ENCODE measurements at places on chromosomes 4 and X. TPM values are rescaled to one million over a fixed set of nuclear protein-coding genes. Genes with fewer than 3 reads are reported as not detected.

The NLGN3 gene
- total RNA-seq, result not detected

GRCh38 chrX:148229801-148230303 lies 248.7 kb downstream of the FMR1NB start:
- DNase-seq, result no peak

The PAGE5 gene
- total RNA-seq, result not detected

DNA sequence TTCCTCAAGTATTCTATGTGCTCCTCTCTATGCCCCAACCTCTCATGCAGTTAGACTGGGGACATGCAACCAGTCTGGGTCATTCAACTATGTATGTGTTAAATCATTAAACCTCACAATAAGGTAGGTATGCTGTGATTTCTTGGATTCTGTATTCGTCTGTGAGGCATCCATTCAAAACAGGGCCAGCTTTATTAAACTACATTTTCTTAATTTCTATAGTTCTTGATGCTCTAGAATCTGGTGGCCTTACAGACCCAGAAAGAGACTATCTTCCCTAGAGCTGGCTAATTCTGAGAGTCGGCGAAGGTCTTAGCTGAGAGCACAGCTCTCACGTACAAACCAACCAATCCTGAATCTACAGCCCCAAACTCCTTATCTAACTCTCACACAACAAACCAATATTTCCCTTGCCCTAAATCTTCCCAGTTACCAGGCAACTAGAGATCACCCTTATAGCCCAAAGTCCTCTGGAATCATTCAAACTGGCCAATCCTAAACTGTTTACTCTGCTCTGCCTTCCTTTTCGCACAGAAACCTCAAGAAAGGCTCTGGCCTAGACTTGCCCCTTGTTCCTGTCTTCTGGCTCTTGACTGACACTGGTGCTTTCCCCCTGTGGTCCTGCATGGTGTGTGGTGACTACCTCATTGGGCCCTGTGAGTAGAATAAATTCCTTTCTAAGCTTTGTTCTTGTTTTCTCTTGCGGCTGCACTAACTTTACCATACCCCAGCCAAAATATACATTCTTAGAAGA lies 203.5 kb upstream of the TET2 start:
- DNase-seq, result no peak

The DCAF8L2 gene
- total RNA-seq, result not detected

The CENPI gene
- 27.9 TPM for total RNA-seq

DNA sequence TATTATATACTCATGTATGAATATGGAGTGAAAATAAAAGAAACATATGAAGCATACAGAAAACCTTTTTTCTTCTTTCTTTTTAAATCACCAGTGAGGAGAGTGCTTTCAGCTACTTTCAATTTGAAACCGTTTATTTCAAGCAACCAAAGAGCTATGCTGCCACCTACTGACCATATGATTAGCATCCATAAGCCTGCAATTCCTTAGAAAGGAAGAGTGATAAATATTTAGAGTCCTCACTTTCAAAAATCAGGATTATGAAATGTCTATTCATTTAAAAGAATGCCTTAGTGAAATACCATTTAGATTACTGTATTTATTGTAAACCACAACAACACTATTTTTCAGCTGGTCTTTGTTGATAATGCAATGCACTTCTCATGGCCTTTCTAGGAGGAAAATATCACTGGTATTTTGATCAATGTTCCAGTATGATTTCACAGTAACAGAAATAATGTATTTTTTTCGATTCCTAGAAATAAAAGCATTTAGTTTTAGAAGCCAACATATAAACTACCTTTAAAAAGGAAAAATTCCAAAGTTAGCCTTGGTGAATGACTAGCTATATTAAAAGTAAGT lies 667.6 kb downstream of the PCDH18 start:
- DNase-seq, result peak; percentile 48

The POU3F4 gene
- not detected for total RNA-seq

DNA sequence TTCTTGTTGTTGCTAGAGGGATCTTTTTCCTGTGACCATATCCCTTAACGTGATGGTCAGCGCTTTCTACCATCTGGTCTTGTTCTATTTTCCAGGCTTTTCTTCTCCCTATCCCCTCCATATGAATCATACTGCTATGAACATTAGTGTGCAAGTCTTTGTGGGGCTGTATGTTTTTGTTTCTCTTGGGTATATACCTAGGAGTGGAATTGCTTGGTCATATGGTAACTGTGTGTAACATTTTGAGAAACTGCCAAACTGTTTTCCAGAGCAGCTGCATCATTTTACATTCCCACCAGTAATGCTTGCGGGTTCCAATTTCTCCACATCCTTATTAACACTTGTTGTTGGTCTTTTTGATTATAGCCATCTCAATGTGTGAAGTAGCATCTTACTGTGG lies 121.4 kb downstream of the SPRY1 start:
- DNase-seq, result no peak
